ENCODE measurements at places on chromosomes 3 and 15. TPM values are rescaled to one million over a fixed set of nuclear protein-coding genes. Genes with fewer than 3 reads are reported as not detected.

SLC22A13 gene
- 0.35 TPM for total RNA-seq

GRCh38 chr3:102136183-102136582 lies 286.9 kb downstream of the NFKBIZ start:
- H3K4me1 ChIP-seq = no peaks in the 10 kb centered on the region
- no peak overlapping the region for H3K27ac ChIP-seq
- H3K4me3 ChIP-seq = no peak overlapping the region
- no peaks in the 10 kb centered on the region for H3K36me3 ChIP-seq

GRCh38 chr3:38039101-38039898 lies at the start of gene DLEC1:
DLEC1 (plus strand) TSS chr3:38039208; CDS start chr3:38039226, 18 bp downstream.
- H3K4me3 ChIP-seq = peak within 1 kb of the TSS; percentile 45
- no peak within 1 kb of the TSS for H3K27ac ChIP-seq
- H3K4me1 ChIP-seq = no peaks in the 10 kb centered on the region
- H3K36me3 ChIP-seq = no peaks in the 10 kb centered on the region
- DNase-seq = peak; percentile 75
- no peaks in the 10 kb centered on the region for H3K27me3 ChIP-seq

DNA sequence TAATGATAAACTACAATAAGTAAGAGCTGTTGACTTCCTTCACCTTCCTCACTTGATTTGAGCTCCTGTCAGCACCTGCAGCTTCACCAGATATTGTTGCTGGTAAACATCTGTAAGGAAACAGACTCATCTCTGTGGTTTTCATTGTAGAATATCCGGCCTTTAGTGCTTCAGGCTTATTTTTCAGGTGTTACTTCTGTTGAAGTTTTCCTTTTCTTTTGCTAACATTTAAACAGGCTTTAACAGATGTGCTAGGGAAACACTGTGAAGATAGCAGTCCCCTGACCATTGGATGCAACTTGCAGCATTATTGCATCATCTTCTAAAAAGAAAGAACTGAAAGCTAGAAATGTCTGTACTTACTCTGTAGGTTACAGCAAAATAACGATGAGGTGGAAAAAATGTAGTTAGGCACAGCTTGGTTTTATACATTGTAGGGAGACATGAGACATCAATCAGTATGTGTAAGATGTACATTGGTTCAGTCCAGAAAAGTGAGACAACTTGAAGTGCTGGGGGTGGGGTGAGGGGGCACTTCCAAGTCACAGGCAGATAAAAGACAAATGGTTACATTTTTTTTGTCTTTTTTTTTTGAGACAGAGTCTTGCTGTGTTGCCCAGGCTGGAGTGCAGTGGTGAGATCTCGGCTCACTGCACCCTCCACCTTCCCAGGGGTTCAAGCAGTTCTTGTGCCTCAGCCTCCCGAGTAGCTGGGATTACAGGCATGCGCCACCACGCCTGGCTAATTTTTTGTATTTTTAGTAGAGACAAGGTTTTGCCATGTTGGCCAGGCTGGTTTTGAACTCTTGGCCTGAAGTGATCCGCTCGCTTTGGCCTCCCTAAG lies 10.2 kb downstream of the EDEM1 start:
- no peak overlapping the region for H3K4me3 ChIP-seq
- peaks cover 18% of the 10 kb centered on the region for H3K4me1 ChIP-seq
- H3K27me3 ChIP-seq = no peaks in the 10 kb centered on the region
- H3K27ac ChIP-seq = no peak overlapping the region

DNA sequence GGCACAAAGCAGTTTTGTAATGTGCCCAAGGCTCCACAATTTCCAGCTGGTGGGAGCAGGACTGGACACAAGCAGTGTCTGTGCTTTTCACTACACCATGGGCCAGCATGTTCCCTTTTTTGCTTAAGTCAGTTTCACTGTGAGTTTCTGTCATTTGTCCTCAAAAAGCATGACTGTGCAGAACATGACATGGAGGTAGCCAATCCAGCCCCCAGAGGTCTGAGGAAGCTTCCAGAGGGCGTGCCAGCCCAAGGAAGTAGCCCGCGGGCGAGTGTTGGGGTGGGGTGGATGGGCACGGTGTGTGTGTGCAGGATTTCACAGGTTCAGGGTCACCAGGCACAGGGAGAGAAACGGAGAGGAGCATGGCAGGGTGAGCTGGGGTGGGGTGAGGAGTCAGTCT lies 8.0 kb upstream of the EEFSEC start:
- no peak overlapping the region for H3K4me3 ChIP-seq
- peak; percentile 47 for DNase-seq
- H3K36me3 ChIP-seq = no peaks in the 10 kb centered on the region

- H3K36me3 ChIP-seq = no peaks in the 10 kb centered on the region
- H3K27ac ChIP-seq = no peak overlapping the region
- DNase-seq = no peak
- H3K4me1 ChIP-seq = no peaks in the 10 kb centered on the region
- no peak overlapping the region for H3K4me3 ChIP-seq
These were observed 61.8 kb downstream of the FOXB1 start for GRCh38 chr15:60065951-60066350.

GRCh38 chr3:98786364-98787006 lies 23.3 kb downstream of the ST3GAL6 start:
- no peaks in the 10 kb centered on the region for H3K36me3 ChIP-seq
- peak; percentile 61 for DNase-seq
- no peak overlapping the region for H3K4me3 ChIP-seq
- H3K27me3 ChIP-seq = no peaks in the 10 kb centered on the region
- H3K4me1 ChIP-seq = peaks cover 45% of the 10 kb centered on the region
- peak overlapping the region; percentile 70 for H3K27ac ChIP-seq

IREB2 gene
- total RNA-seq = 32.4 TPM

DNA sequence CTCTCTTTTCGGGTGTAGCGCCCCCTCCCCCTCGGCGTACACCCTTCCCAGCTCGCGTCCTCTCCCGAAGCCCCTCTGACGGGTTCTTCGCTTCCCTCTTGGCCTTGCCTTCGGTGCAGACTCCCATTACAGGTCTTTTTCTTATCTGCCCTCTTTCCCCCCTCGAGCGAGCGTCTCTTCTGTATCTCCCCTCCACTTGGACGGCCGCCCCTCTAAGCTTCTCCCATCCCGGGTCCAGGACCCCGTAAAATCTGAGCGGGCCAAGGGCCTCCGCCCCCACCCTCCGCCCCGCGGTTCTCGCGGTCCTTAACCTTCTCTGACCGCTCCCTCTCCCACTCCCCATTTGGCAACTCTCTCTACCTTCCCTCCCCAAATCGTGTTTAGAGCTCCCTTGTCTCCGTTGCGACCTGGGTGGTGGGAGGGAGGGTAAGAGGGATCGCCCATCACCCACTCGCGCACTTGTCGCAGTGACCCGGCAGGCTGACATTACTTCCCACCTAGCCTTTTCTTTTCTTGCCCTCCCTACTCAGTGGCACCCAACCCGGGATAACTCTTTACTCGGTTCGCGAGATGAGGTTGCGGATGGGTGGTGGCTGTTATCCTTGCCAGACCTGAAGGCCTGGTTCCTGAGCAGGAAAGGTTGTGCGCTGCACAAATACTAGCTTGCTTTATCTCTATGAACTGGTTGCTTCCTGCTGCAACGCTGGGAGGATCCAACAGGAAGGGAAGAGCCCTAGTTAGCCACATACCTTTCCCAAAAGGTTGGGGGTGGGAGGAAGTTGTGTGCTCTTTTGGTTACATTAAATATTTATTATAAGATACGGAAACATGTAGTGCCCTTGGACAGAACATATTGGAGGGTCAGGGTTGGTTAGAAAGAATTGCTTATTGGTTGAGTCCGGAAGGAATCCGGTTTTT lies 922 bp downstream of the RAB11A start:
- DNase-seq = peak; percentile 59
- H3K36me3 ChIP-seq = no peaks in the 10 kb centered on the region
- no peaks in the 10 kb centered on the region for H3K27me3 ChIP-seq

GRCh38 chr15:35691891-35692867 lies 146.2 kb upstream of the DPH6 start:
- H3K27ac ChIP-seq = no peak overlapping the region
- H3K4me1 ChIP-seq = no peaks in the 10 kb centered on the region
- H3K4me3 ChIP-seq = no peak overlapping the region
- DNase-seq = no peak
- H3K36me3 ChIP-seq = no peaks in the 10 kb centered on the region
- no peaks in the 10 kb centered on the region for H3K27me3 ChIP-seq

PSTPIP1 gene
- 4.9 TPM for total RNA-seq

REC114 gene
- total RNA-seq = not detected

EFCAB12 gene
- total RNA-seq = 1.7 TPM

CHP1 gene
- 270 TPM for total RNA-seq

SLCO2A1 gene
- total RNA-seq = 1.6 TPM

GRCh38 chr3:131772269-131773026 lies 262.4 kb downstream of the CPNE4 start:
- H3K27ac ChIP-seq = no peak overlapping the region
- no peak for DNase-seq

DNA sequence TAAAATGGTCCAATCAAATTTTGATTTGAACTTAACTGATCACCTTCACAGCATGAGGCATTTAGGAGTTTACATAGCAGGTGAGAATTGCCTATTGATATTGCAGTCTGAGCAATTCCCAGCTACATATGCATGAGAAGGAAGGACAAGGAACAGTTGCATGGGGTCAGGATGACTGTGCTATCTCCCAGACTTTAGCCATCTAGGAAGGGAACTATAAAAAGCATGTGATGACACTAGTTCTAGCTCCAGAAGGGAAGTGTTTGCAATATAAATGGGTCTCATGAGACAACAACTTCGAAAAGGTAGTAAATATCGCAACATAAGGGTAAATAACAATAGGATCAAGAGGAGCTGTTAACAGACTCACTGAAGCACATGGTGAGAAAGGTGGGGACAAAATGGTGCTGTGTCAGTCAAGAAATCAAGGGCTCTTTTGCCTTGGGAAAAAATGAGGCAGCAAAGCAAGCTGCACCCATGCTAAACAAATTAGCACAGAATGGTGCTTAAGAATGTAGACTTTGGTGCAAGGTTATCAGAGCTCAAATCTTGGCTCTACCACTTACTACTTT lies 90.4 kb upstream of the SLC2A2 start:
- no peaks in the 10 kb centered on the region for H3K27me3 ChIP-seq
- no peaks in the 10 kb centered on the region for H3K4me1 ChIP-seq
- H3K27ac ChIP-seq = no peak overlapping the region
- no peaks in the 10 kb centered on the region for H3K36me3 ChIP-seq
- DNase-seq = no peak
- no peak overlapping the region for H3K4me3 ChIP-seq

DNA sequence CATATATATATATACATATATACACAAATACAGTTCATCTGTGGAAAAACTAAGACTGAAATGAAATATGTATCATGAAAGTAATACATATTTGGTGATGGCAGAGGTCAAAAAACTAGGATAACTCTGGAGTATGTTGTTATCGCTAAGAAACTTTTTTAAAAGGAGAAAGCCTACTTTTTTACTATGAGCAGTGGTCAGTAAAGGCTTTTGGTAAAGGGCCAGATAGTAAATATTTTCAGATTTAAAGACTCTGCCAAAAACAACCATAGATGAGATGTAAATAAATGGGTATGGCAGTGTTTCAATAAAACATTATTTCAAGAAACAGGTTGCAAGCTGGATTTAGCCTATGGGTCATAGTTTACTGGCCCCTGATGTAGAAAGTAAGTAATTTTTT lies 93.8 kb upstream of the TGFBR2 start:
- H3K27ac ChIP-seq = no peak overlapping the region
- H3K36me3 ChIP-seq = no peaks in the 10 kb centered on the region

GRCh38 chr3:168093790-168094189 lies 1.9 kb downstream of the GOLIM4 start:
- H3K4me3 ChIP-seq = peak overlapping the region; percentile 69
- no peaks in the 10 kb centered on the region for H3K27me3 ChIP-seq
- peak overlapping the region; percentile 92 for H3K27ac ChIP-seq
- DNase-seq = no peak
- no peaks in the 10 kb centered on the region for H3K36me3 ChIP-seq
- no peaks in the 10 kb centered on the region for H3K4me1 ChIP-seq

GRCh38 chr3:23926246-23926645 lies 9.3 kb downstream of the RPL15 start:
- no peaks in the 10 kb centered on the region for H3K36me3 ChIP-seq
- H3K4me1 ChIP-seq = peaks cover 6% of the 10 kb centered on the region
- no peak for DNase-seq
- H3K4me3 ChIP-seq = no peak overlapping the region
- H3K27ac ChIP-seq = no peak overlapping the region
- no peaks in the 10 kb centered on the region for H3K27me3 ChIP-seq

GRCh38 chr3:72568083-72568482 lies 280.2 kb downstream of the SHQ1 start:
- no peaks in the 10 kb centered on the region for H3K36me3 ChIP-seq
- peak; percentile 48 for DNase-seq

MOBP gene
- total RNA-seq = not detected

DNA sequence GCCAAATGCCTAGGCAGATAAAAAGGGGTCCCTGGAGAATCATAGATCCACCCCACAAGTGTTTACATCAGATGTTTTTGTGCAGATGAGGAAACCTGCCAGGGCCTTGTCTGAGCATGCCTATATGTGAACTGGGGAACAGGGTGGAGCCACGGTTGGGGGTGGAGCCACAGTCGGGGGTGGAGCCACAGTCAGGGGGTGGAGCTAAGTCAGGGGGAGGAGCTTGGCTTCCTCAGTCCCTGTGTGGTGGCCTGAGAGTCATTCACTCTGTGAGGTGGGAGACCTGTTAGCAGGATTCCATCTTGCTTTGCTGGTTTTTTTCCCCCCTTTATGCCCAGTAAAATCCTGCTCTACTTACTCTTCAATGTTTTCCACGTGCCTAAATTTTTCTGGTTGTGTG lies 57.8 kb upstream of the TGFBR2 start:
- H3K27me3 ChIP-seq = no peaks in the 10 kb centered on the region
- no peak overlapping the region for H3K27ac ChIP-seq
- no peaks in the 10 kb centered on the region for H3K36me3 ChIP-seq
- H3K4me1 ChIP-seq = no peaks in the 10 kb centered on the region
- DNase-seq = no peak
- no peak overlapping the region for H3K4me3 ChIP-seq

DNA sequence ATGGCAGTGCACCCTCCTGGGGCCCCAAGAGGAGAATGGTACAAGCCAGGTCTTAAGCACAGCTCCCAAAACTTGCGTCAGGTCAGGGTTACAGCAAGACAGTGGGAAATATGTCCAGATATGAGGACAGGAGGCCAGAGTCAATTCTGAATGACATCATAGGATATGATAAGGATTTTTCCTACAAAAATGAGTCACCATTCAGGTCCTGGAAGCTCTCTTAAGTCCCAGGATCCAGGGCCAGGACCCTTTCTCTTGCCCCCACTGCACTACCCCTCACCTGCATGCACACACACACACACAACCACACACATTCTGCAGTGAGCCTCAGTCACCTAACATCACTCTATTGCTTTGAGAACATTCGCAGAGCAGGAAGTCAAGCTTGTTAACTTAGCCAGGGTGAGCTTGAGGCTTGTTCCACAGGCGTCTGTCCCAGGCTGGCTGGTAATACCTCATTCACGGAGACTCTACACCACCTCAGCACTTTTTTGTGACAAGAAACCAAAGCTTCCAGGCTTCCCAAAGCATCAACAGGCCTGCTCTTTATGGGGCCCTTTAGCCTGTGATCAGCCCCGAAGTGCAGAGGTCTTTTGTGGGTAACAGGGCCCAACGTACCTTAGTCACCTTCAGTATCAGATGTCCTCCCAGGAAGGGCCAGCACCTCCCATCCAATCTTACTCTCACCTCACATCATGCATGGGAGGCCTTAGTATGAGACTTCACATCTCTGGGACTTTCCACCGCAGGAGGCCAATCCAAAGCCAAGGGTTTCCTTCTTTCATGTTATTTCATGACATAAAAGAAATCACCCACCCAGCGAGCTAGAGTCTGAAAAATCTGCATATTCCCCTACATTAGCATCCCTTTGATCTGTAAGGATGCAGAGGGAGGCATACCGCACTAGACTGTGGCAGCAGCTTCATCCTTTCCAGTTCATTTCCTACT lies 74.0 kb upstream of the LIPC start:
- DNase-seq = no peak
- H3K4me3 ChIP-seq = no peak overlapping the region
- no peaks in the 10 kb centered on the region for H3K36me3 ChIP-seq
- H3K4me1 ChIP-seq = no peaks in the 10 kb centered on the region
- no peak overlapping the region for H3K27ac ChIP-seq
- H3K27me3 ChIP-seq = no peaks in the 10 kb centered on the region
